Activated CD4-positive, alpha-beta memory T cell treated with anti-CD3 and anti-CD28 coated beads for 36 hours (primary cell): ENCODE measurements at places on chromosomes 12 and 14. TPM values are rescaled to one million over a fixed set of nuclear protein-coding genes. Genes with fewer than 3 reads are reported as not detected.

GRCh38 chr14:79093531-79093930 is 923.4 kb downstream of the NRXN3 start:
- DNase-seq, result no peak

DNA sequence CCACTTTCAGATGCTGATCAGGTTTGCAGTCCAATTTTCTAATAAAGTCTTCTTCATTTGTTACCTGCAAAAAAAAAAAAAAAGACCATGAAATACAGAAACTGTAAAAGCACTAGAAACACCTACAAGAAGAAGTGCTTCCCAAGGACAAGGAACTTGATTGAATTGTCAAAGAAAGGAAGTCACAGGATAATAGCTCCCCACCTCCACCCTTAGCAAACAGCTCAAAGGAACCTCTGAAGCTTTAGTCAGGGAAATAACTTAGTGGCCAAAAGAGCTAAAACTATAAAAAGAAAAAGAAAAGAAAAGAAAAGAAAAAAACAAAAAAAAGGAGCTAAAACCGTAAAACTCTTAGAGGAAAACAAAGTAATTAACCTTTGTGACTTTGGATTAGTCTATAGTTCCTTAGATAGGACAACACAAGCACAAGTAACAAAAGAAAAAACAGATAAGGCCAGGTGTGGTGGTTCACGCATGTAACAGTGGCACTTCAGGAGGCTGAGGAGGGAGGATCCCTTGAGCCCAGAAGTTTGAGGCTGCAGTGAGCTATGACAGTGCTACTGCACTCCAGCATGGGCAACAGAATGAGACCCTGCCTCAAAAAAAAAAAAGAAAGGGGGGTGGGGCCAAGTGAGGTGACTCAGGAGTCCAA is 28.5 kb downstream of the ZFYVE1 start:
- DNase-seq, result no peak

VRTN gene
- not detected for total RNA-seq

DNA sequence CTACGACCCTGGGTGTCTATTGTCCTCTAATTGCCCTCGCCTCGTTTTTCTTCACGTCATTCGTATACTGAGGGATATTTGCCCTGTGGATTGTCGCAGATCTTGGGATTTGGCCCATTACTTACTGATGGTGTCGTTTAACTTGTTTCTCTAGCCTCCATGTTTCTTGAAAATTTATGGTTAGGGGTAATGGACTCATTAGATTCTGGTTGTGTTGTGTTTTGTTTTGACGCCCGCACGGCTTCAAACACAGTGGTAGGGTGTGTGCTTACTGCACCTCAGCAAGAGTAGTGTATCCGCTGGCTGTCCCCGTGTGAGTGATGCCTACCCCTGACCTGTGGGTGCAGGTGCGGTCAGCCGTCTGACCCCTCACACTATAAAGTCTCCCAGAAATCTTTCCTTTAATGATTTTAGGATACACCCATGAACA is 874 bp upstream of the RNU6-8 start:
- DNase-seq, result peak; percentile 34

GRCh38 chr14:54697001-54697400 is 130.1 kb downstream of the SAMD4A start:
- no peak for DNase-seq

KRT72 gene
- total RNA-seq, result not detected

DNA sequence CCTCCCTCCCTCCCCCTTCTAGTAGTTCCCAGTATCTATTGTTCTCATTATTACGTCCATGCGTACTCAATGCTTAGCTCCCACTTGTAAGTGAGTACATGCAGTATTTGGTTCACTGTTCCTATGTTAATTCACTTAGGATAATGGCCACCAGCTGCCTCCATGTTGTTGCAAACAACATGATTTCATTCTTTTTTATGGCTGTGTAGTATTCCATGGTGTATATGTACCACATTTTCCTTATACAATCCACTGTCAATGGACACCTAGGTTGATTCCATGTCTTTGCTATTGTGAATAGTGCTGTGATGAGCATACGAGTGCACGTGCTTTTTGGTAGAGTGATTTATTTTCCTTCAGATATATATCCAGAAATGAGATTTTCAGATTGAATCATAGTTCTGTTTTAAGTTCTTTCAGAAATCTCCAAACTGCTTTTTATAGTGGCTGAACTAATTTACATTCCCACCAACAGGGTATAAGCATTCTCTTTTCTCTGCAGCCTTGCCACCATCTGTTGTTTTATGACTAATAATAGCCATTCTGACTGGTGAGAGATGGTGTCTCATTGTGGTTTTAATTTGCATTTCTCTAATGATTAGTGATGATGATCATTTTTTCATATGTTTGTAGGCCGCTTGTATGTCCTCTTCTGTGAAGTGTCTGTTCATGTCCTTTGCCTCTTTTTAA is 17.9 kb upstream of the CLEC7A start:
- DNase-seq, result no peak

TNFAIP2 gene
- 0.56 TPM for total RNA-seq
